ENCODE measurements at places on chromosomes 5 and 9.

DNA sequence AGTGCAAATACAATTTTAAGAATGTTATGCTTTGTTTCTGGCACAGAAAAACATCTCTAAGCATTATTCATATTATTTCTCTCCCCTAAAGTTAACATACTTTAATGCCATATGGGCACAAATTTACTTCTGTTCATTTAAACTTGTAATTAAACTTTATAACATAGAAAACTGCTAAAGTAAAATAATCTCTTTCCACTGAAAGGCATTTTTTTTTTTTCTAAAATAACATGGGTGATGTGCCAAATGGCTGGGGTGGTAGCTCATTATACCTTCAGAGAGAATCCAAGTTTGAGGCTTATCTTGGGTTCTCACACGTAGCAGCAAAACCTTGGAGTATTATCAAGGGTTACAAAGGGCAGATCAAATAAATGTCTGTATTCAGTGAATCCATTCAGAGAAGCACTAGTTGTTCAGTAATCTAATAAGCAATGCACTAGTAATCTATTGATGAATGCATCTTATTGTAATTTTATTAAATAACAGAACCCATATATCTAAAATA, 257.6 kb upstream of the POU5F2 start:
- no peak for DNase-seq

DNA sequence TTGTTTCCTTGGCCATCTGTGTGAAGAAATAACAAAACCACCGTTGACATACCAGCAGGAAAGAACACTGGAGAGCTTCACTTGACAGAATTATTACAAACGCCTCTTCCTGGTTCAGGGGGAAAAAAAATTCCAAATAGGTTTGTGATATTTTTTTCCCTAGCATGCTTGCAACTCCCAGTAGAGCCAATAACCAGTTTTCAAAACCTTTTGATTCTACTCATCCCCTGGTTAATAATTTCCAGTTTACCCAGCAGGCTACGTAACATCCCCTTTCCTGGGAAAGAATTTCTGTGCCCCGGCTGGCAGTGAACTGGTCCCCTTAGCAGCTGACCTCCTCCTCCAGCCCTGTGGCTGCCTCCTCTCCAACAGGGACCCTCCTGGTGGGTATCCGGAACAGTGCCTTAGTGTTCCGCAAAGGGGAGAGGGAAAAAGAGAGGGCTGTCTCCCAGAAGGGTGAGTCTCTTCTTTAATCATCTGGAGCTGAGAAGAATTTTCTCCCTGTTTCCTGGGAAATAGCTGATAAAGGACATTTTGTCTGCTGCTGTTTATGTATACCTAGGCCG, 72.8 kb upstream of the BOD1 start:
- no peak for DNase-seq

DNA sequence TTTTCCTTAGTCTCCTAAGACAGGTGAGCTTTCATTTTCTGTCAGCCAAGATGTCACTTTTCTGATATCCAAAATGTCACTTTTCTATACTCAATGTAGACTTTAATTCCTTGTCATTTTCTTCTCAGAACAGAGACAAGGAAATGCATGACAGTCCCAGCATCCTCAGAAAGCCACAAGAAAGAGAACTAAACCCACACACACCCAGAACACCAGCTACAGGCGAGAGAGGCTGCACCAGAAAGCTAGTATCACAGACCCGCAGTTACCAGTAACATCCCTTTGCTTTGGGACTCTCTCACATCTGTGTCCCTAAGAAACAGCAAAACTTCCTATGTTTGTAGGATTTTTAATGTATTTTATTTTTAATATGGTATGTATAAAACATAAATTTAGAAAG, 17.1 kb downstream of the TRMO start:
- no peak for DNase-seq

GRCh38 chr5:151280443-151280842, 23.1 kb downstream of the SLC36A3 start:
- no peak for DNase-seq

DNA sequence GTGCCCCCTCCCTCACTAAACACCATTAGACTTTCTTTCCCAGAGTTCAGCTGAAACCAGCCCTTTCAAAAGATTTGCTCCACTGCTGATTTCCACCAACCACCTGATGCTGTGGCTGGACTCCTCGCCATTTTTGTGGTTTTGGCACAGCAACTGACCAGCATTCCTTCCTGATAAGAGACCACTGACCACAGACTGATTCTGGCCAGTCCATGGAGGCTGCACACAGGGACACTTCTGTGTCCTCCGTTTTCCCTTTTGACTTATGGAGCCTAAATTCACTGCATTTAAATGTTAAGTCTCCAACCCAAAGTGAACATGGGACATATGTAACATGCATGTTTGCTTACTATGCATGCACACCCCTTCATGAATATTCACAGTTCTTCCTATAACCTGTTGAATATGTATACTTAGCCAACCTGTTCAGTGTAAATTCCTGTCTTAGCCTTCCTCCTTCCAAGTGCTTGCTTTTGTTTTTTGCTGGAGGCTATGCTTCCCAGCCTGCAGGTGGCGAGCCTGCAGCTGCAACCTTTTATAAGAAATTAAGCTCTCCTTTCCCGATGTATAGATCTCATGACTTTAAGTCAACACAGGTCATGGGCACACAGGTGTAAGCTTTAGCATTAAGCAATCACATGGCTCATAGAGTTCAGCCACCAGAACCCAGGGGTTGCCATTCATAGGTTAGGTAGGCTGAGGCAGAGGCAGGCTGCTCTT, 78.7 kb downstream of the ACTL7B start:
- DNase-seq, result no peak

Measured in stimulated activated CD8-positive, alpha-beta memory T cell treated with anti-CD3 and anti-CD28 coated beads, Interleukin-7, amount 100 ng/mL, for 1 hour (primary cell).